Stimulated activated CD4-positive, alpha-beta T cell treated with anti-CD3 and anti-CD28 coated beads, Interleukin-1b, Interleukin-23, amount 100 ng/mL, for 4 hours (primary cell): ENCODE measurements at places on chromosomes 12 and 14.

DNA sequence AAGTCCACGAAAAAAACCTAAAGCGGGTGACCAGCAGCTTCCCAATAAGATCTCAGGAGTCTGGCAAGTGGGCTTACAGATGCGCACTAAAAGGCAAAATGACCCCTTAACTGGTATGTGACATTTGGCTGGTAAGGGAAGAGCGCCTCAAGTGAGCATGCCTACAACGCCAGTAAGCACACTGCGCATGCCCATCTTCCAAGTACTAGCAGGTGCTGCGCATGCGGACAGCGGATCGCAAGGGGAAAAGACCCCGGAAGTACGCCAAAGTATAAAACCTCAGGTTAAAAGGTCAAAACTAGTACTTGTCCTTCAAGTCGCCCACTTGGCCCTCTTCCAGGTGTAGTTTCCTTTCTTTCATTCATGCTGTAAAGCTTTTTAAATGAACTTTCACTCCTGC lies 518.5 kb upstream of the MDGA2 start:
- DNase-seq, result no peak

- no peak for DNase-seq
Measured at GRCh38 chr12:12180575-12180974, 86.3 kb downstream of the LRP6 start.

DNA sequence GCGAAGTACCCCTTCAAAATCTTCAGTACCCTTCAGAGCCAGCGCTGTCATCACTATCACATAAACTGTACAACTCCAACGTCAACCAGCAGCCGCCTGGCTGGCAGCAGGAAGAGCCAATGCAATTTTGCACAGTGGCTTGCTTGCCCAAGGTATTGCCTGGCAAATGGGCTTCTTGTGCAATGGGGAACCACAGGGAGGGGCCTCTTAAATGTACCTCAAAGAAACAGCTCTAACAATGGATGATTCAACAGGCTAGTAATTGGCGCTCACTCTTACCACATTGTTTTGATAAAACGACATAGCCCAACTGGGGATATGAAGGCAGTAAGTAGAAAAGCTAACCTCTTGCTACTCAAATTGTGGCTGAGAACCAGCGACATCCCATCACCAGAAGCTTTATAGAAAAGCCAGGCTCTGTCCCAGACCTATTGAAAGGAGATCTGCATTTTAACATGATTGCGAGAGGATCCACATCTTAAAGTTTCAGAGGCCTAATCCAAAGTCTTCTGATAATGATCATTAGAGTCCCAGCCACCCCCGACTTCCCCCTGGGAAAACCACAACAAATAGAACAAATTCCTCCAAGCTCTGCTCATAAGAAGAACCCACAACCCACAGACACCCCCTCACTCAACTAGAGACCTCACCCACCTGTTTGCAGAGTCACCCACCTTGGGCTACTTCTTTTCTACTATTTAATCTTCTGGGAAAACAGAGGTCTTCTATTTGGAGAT lies 125.3 kb upstream of the HIF1A start:
- DNase-seq, result no peak

DNA sequence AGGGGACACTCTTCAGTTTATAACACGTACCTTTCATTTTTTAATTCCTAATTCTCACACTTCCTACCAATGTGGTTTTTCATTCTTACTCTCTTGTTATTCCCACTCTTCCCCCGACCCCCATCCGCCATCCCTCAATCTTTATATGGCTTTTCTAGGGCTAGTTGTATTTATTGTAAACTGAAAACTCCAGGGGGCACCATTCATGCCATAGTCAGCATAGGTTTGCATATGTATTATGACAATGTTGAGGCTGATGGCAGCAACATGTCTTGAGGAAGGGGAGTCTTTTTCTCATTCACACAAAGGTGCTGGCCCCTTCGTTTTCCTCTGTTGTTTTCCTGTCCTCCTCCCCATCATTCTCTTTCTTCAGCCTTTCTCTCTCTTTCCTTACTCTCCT lies 27.7 kb upstream of the LTA4H start:
- no peak for DNase-seq

DNA sequence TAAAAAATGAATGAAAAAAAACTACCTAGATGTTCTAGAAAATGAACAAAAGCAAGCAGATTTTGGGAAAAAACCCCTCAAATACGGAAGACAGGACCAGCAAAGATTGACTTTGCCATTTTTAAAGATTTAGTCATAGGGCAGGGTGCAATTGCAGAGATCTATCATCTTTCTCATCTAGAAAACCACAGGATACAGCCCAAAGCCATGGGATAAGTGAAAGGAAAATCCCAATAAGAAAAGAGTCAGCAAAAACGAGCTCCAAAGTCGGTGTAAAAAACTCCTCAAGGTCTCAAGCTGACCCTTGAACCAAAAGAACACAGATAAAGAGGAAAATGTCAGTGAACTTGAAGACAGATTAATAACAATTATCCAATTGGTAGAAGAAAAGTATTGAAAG lies 28.0 kb downstream of the CEP290 start:
- DNase-seq, result no peak

- no peak for DNase-seq
Measured at GRCh38 chr12:3748620-3749019, 4.3 kb downstream of the CRACR2A start.

- DNase-seq, result no peak
Measured at GRCh38 chr12:117046011-117046369, 53.2 kb downstream of the TESC start.

GRCh38 chr14:60488175-60488574 lies 2.3 kb upstream of the C14orf39 start:
- no peak for DNase-seq

- DNase-seq, result no peak
Measured at GRCh38 chr14:58646479-58646878, 8.7 kb downstream of the DACT1 start.

DNA sequence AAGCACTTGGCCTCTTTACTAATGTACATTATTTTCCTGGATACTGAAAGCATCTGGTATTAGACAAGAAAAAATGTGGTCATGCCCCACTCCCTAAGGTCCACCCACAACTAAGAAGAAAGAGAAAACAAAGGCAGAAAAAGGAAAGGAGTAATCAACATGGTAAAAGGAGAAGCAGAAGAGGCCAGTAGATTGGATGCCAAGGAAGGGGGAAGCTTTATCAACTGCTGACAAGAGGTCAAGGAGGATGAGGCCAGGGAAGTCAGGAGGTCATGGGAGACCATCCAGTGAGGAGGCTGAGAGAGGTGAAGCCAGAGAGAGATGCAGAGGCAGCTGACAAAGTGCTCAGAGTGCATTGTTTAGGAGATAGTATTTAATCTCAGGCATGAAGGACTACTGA lies 383.5 kb downstream of the ZFP36L1 start:
- no peak for DNase-seq

DNA sequence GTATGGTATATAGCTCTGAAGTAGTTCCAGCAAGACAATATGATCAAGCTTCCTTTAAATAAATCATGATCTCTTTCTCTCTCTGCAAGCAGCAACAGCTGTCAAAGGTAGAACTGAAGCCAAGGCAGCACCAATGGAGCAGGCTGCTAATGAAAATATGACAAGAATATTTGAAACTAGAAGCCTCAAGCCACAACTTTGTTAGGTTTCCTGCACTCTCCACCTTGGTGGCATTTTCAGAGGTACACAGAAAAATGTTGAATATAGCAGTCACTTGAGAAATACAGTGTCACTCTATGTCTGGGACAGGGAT lies 43.8 kb upstream of the PSMA6 start:
- DNase-seq, result no peak

DNA sequence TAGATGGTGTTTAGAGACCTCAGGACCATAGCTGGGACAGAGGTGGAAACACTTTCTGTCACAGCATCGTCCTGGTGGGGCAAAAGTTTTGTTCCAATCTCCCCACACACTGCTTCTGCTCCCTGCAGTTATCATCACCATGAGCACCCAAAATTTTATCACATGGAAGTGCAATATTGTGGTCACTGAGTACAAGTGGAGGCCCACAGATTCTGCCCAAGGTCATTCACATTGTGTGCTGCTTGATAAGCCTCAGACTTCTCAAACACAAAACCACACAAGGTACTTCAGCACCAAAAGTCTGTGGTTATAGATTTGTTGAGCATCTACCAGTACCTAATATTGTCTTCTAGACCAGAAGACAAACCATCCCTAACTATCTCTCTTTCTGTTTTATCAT lies 554 bp upstream of the KRT77 start:
- DNase-seq, result no peak

DNA sequence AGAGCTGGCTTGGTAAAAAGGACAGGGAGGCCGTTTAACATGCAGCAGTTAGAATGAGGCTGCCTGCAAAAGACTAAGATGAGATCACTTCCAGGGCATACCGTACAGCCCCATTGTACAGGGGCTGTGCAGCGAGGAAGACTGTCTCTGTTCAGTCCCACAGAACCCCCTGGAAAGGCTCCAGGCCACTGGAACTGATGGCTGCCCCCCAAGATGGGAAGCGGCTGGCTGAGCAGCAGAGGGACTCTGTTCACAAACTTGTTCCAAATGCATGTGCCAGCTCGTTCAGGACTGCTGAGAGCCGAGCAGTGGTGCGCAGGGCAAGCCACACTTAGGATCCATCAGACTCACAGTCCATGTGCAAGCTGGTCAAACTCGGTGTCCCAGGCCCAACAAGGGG lies 82.9 kb downstream of the CHGA start:
- DNase-seq, result no peak

- DNase-seq, result no peak
Measured at GRCh38 chr14:47389535-47389934, 285.9 kb downstream of the MDGA2 start.

- no peak for DNase-seq
Measured at GRCh38 chr12:12777092-12777491, 8.4 kb upstream of the APOLD1 start.

GRCh38 chr12:55733021-55733555 lies 4.3 kb upstream of the CD63 start:
- no peak for DNase-seq

DNA sequence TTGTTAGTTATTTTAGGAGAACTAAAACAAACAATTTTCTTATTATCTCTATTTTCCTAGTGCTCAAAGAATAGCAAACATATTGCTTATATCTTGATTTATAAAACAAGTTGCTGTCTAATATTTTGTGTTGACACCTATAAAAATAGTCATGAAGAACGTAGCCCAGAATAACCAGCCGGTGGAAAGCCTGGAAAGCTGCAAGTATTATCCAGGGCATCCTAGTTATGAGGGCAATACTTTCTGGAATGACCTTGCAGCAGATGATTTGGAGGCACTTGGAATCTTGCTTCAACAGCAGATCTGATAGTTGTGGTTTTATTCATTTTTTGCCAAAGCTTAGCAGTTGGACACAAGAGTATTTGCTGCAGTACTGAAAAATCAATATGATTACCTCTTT lies 948.7 kb downstream of the LRFN5 start:
- DNase-seq, result no peak

- no peak for DNase-seq
Measured at GRCh38 chr12:104263026-104263425, 40.5 kb upstream of the EID3 start.

DNA sequence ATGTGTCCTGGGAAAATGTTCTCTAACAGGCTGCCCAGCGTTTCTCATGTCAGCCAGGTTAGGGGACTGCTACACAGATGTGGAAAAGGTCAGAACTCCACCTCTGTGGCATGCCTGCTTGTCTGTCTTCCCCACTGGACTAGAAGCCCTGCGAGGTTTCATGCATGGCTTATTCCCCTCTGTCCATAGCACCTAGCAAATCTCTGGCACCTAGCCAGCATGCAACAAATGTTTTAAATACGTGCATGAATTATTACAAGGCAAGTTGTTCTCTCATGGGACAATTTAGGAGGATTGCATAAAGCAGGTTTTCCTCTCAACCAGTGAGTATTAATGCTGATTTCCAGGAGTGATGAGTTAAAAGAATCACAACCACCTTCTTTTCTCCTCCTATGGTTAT lies 21.4 kb upstream of the KCNK13 start:
- no peak for DNase-seq

DNA sequence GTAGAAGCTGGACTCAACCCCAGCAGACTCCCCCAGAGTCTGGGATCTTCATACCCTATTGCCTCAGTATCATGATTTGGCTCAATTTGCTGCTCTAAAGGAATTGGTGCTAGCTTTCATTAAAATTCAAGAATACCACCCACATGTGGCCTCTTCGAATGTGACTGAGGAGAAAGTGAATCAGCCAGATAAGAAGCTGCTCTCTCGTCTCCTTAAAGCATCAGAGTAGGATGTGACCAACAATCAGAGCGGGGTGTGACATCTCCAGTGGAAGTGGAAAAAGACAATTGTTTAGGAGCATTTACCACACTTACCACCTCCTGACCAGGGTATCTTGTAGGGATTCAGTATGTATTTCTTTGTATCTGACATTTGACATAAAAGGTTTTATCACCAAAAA lies 278.2 kb upstream of the DIO2 start:
- no peak for DNase-seq
